ENCODE measurements at places on chromosomes 5 and 9.

DNA sequence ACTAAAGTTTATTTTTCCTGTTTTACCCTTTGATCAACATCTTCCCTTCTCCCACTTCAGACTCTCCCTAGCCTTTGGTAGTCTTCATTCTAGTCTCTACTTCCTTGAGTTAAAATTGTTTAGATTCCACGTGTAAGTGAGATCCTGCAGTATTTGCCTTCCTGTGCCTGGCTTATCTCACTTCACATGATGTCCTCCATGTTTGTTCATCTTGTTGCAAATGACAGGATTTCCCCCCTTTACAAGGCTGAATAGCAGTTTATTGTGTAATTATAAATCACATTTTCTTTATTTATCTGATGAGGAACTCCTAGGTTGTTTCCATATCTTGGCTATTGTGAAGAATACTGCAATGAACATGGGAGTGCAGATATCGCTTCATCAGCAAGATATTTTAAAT lies 461.7 kb downstream of the CHSY3 start:
- no peak for DNase-seq

DNA sequence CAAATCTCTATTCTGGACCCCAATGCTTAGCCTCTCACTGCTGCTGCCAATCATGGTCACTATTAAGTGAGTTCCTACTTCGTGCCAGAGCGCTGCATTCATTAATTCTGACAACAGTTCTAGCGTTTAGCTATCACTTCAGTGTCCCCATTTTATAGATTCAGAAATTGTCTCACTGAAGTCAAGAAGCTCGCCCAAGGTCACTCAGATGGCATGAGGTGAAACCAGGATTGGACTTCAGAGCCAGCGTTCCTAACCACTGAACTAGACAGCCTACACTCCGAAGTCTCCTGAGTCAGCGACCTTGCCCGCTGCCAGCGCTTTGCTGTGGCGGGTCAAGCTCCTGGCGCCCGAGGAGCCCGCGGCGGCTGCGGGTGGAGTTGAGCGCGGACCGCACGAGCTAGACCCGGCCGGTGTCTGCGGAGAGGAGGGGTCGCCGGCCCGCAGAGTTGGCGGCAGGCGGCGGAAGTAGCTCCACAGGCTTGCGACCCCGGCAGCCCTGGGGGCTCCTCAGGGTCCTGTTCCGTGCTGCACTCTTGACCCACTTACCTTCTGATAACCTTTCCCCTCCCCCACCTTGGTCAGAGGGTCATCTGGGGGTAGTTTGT lies 2.1 kb upstream of the GABRB2 start:
- no peak for DNase-seq

- no peak for DNase-seq
These were observed 222.0 kb downstream of the MAN2A1 start for GRCh38 chr5:109911731-109912130.

DNA sequence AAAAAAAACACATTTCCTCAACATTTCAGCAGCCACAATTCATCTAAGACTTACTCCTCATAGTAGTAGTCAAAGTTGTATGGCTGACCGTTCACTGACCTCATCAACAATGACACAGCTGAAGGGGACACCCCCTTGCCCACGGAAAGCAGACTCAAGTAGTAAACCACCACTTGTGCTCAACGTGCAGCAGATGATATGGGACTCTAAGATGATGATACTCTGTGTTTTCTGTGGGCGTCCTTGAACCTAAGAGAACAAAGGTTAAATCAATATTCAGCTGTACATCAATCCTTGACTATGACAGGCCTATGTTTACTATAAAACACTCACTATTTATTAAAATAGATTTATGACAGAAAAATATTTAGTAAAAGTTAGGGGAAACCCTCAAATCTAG lies 71.6 kb downstream of the SETX start:
- no peak for DNase-seq

DNA sequence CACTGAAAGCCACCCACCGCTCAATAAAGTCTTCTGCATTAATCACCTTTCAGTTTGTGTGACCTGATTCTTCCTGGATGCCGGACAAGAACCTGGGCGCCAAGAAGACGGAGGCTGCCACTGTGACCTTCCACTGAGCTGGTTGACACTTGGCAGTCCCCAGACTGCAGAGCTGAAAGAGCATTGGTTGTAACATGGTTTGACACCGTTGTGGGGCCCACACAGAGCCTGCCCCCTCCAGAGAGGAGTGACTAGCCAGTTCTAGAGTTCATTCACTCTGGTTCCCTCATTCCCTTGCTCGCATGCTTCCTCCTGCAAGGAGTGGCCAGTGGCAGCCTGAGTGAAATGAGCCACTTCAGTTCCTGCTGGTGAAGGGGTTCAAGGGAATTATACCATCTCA lies 86.2 kb upstream of the ANXA1 start:
- no peak for DNase-seq

- DNase-seq, result no peak
These were observed 132.5 kb downstream of the CACNA1B start for GRCh38 chr9:138009803-138010690.

GRCh38 chr5:155726267-155726666 lies 600.7 kb upstream of the SGCD start:
- peak; percentile 16 for DNase-seq

GRCh38 chr5:146009020-146009419 lies 72.6 kb downstream of the SH3RF2 start:
- DNase-seq, result no peak

- peak; percentile 90 for DNase-seq
These were observed 7.5 kb upstream of the ERAP2 start for GRCh38 chr5:96868603-96869371.

DNA sequence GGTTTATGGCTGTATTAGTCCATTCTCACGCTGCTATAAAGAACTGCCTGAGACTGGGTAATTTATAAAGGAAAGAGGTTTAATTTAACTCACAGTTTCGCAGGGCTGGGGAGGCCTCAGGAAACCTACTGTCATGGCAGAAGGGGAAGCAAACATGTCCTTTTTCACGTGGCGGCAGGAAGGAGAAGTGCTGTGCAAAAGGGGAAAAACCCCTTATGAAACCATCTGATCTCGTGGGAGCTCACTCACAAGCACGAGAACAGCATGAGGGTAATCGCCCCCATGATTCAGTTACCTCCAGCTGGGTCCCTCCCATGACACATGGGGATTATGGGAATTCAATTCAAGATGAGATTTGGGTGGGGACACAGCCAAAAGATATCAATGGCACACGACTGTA lies 13.9 kb downstream of the LRRC70 start:
- no peak for DNase-seq

DNA sequence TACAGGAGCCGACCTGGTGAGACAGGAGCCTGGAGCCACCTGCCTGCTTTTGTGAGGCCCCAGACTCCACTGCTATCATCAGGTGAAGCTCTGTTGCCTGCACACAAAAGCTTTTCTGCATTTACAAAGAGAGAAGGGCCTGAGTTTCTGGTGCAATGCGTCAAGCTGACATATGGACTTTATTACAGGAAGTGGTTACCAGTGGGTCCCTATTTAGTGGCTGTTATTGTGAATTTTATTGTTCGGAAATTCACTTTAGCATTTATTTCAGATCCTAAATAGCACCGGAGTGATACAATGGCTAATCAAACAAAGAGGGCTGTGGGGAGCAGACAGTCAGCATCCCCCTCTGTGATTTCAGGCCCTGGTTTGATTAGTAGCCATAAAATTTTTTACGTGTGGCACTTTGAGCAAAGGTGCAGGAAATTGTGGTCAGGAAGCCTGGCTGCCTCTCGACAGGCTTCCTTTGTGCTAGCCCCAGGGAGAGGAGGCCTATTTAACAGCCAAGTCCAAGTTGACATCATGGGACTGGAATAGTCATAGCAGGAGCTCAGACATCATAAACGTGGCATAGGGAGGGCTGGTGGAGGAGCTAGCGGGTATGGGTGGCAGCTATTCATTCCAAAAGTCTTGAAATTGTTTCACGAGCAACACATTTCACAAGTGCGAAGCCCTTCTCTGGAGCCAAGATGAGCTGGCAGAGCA lies 8.4 kb downstream of the TGFBI start:
- DNase-seq, result peak; percentile 46

DNA sequence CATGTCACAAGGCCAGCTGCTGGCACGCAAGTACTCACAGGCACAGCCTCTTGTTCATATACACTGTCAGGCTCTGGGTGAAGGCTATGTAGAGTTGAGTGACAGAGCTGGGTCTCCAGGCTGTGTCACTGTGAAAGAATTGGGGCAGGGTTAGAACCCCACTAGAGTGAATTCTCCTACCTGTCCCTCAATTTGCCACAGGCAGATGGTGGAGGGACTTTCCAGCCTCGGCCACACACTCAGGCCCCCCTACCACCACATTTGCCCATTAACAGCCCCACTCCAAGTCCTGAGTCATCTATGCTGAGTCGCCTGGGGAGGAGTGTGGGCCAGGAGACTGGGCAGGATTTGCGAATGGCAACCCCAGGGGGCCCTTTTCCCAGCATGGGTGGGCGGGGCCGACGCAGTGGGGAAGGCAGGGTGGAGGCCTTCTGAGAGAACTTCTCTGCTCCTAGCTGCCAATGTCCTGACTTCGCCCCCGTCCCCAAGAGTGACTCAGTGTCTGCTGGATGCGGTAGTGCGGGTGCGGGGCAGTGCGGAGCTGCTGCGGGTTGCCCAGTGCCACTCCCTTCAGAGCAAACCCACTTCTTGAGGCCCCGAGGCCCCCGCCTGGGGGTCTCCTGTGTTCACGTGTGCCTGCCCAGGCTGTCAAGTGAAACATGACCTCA lies 50.3 kb upstream of the PSD2 start:
- DNase-seq, result peak; percentile 41

DNA sequence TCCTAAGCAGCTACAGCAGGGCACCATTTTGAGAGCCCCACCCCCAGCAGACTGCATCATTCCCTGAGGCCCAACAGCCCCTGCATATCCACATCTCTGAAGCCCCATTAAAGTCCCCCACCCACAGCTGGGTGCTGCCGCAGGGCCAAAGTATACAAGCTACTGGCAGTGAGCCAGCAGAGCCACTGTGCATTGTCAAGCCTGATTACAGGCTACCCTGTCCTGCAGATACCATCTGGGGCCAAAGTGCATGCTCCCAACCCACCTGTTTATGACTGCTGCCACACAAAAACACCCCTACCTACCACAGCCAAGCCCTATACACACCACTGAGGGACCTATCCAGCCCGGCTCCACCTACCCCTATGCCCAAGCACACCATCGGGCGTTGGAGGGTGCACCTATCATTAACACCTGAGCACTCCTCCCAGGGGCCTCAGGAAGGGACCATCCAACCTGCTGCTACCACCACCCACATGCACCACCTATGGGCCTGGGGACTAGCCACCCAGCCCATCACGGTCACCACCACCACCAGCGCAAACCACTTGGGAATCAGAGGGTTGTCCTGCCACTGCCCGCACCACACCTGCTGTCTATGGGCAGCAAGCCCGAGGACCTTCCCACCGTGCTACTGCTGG lies 105.0 kb downstream of the PLPP1 start:
- DNase-seq, result no peak

GRCh38 chr5:912280-913091 lies 19.8 kb downstream of the TRIP13 start:
- DNase-seq, result peak; percentile 36

DNA sequence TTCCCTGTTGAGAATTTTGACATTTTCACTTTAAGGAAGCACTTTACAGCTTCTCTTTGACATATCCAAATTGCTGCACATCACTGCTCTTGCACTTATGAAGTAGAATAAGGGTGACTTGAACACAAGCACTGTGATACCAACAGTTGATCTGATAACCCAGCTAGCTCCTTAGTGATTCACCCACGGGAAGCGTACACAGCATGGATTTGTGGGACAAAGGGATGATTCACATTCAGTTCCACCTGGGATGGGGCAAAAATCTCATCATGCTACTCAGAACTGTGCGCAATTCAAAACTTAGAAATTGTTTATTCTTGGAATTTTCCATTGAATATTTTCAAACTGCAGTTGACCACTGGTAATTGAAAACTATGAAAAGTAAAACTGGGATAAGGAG lies 1565.5 kb upstream of the CDH9 start:
- no peak for DNase-seq

DNA sequence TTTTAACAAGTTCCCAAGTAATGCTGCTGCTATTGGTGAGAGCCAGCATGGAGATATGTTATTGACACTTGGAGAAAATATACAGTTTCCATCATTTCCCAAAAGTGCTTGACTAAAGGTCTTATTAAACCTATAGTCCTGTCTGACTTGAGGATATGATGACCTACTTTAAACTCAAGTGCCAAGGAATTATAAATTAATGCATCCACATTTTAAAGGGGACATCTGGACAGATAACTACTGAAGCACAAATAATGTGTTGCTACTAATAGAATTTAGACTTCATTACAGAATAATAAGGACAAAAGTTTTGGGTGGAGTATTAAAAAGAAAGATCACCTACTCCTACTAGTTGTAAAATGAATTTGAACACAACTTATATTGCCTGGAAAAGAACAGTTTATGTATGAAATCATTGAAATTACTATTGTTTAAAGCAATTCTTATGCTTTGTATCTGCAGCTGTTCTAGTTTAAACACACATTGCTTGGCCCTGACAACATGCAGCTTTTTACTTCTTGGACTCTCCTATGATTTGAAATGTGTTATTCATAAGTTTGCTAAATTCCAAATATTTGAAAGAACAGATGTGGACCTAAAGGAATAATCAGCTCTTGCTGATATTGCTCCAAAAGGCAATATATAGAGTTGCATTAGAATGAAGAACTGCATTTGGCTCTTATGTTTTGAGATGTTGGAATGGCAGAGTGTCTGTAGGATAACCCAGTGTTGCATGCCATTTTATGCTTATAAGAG lies 73.4 kb downstream of the SGCD start:
- DNase-seq, result no peak

DNA sequence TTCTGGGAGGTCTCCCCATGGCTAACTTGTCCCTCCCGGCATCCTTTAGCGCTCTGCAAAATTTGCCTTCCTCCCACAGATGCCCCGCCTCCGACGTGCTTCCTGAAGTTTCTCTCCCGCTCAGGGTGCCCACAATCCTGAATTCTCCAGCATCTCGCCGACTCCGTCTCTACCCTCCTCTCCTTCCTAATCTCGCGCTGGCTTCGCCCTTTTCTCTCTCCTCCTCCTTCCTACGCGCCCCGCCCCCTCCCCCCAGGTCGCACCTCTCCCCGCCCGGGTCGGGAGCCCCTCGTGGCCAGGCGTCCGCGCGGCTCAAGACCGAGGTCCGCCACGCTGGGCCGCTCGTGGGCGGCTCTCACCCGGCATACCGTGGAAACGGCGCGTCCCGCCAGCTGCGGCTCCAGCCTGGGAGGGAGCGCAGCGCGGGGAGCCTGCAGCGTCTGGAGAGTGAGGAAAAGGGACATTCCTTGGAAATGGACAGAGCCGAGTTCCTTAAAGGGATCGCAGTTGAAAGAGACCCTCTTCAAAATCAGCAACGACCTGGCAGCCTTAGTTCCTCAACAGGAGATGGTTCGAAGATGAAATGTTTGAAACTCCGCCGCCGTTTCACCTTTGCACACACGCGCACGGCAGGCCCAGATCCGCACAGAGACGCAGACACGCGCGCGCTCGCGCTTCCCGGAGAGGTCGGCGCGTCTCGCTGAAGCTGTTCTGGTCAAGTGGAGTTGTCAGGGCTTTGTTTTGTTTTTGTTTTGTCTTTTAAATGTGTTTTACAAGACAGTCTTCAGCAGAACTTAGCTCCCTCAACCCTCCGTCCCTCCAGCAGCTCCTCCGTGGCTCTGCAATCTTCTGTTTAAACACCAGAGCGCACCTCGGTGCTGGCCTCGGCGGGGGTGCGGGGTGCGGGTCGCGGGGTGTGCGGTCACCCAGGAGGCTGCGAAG lies 5.0 kb upstream of the IRX2 start:
- no peak for DNase-seq

- DNase-seq, result peak; percentile 33
These were observed 61.4 kb upstream of the GLRX start for GRCh38 chr5:95884017-95884325.

- DNase-seq, result no peak
These were observed 57.4 kb downstream of the NRG2 start for GRCh38 chr5:139985733-139986132.
